Fibroblast of lung (primary cell): ENCODE measurements at places on chromosomes 3 and 15. TPM values are rescaled to one million over a fixed set of nuclear protein-coding genes. Genes with fewer than 3 reads are reported as not detected.
A peak's percentile ranks its signal among the peaks of the same experiment; 100 is the strongest.

- DNase-seq = no peak
These were observed 5.4 kb downstream of the FBXL22 start for GRCh38 chr15:63602595-63602994.

GRCh38 chr3:86801066-86801465, 189.9 kb downstream of the VGLL3 start:
- no peak for DNase-seq

- no peak for DNase-seq
These were observed 253.7 kb upstream of the TGFBR2 start for GRCh38 chr3:30352410-30353318.

- no peak for DNase-seq
These were observed 250.6 kb downstream of the MBNL1 start for GRCh38 chr3:152519376-152519775.

DNA sequence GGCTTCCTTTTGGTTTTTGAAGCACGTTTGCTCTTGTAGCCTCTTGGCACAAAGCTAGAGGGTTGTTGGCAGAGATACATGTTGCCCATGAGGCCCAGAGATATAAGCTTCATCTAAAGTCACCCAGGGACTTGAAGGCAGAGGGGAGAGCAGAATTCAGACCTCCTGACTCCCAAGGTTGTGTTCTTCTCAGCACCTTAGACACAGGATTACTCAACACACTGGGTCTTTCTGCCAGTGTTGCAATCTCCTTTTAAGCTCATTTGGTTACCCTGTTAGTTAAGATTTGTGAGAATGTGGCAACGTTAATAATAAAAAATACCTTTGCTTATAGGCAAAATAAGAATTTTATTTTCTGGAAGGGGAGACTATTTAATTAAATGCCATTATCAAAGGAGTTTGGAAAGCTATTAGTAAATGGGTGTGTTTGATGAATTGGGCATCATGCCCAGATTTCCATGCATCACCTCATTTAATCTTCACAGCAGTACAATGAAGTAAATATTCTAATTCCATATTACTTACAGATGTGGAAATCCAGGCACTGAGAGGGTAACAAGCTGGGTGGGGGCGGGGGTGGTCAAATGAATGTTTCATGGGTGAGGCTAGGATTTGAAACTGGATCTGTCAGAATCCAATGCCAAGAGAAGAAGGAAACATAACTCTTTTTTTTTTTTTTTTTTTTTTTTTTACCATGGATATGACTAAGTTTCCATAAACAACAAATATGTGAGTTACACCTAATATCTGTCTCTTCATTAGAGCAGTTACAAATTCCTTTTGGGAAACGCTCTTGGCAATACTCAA, 183.3 kb downstream of the NR1D2 start:
- peak; percentile 54 for DNase-seq

DNA sequence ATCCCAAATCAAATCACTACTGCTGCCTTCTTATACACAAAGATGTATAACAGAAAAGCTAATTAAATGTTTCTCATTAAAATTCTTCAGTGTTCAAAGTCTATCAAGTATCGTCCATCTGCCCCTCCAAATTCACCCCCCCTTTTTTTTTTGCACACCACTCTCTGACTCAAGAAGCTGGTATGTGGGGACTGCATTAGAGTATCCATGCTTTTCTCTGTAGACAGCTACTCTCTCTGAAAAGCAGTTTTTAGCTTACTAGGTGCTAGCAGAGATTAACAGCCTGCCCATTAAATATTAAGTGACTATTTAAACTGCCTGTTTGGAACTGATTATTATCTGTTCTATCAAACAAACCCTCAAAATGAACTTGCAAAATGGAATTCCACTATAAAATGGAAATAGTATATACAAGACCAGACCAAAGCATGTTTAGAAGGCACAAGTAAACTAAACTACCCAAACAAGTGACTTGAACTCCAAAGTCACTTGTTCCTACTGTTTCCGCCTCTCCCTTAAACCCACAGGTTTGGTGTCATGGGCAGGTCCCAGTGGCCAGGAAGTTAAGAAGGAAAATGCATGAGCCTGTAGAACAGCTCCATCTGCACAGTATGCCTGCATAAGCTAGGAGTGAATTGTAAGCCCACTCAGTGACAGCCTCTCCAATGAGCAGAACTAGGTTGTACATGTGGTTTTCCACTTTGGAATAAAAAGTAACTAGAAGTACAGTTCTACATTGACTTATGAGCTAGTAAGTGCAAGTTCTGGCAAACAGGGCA, 32.5 kb downstream of the GBE1 start:
- DNase-seq = peak; percentile 74

DNA sequence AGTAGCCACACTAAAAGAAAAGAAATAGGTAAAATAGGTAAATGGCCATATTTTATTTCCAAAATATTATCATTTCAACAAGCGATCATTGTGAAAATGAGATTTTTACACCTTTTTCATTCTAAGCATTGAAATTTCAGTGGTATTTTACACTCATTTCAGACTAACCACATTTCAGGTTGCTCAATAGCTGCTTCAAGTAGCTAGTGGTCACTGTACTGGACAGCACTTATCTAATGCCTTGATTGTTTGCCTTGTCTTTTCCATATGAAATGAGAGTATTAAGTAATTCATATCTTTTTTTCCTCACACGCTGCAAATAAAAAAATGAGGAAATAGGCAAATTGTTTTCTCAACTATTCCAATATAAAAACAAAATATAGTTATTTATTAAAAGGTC, 332.8 kb downstream of the NLGN1 start:
- DNase-seq = peak; percentile 59

- peak; percentile 25 for DNase-seq
These were observed 30.9 kb upstream of the C15orf39 start for GRCh38 chr15:75170711-75171341.

DNA sequence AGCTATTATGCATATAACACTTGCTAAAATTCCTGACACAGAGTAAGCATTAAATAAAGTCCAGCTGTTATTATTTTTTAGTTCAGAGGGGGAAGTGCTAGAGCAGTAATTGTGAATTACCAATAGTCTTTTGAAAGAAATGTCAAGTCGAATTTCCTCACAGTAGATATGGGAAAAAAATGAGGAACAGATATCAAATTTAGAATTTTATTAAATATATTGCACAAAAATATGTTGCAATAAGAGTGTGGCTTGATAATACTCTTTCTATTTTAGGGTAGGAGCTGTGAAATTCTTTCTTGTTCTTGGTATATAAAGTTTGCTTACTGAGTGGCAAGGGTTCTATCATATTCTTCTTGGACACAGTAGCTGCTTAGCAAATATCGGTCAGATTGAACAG, 181.3 kb downstream of the NFKBIZ start:
- no peak for DNase-seq

DNA sequence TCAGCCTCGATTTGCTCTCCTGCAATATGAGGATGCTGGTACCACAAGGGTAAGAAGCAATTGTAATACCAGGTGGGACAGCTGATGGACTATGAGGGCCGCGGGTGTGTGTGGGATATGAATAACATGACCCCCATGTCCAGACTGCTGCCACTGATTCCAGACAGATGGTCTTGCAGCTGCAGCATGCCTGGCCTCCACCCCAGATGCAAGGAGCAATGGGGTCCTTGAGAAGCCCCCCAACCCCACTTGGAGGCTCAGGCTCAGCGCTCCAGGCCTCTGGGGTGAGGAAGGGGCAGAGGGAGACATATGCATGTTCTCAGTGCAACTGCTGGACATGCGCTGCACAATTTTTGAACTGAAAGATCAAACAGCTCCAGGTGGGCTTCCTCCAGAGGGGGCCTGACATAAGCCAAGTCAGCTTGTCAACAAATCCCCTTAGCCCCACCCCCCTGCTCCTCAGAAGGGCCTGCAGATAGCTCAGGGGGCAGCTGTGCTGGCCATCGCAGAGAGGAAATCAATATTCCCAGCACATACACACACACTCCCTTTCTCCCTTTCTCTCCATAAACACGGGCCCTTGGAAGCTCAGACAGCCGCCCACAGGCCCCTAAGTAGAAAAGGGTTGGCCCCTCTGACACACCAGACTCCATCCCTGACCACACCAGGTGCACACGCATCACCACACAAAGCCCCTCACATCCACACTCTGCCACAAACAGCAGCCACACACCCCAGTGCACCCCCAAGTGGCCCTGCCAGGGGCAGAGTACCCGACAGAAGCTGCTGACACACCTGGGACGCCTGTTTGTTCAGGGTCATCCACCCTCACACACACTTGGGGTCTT, 107.0 kb downstream of the IQSEC1 start:
- DNase-seq = no peak

GRCh38 chr3:157410945-157411344, 25.7 kb upstream of the PTX3 start:
- DNase-seq = no peak

DNA sequence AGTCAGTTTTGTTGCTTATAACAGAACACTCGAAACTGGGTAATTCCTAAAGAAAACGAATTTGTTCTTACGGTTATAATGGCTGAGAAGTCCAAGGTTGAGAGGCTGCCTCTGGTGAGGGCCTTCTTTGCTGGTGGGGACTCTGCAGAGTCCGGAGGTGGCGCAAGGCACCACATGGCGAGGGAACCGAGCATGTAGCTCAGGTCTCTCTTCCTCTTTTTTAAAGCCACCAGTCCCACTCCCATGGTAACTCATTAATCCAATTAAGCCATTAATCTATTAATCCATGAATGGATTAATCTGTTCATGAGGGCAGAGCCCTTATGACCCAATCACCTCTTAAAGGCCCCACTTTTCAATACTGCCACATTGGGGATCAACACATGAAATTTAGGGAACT, 50.0 kb downstream of the ROPN1B start:
- no peak for DNase-seq

DNA sequence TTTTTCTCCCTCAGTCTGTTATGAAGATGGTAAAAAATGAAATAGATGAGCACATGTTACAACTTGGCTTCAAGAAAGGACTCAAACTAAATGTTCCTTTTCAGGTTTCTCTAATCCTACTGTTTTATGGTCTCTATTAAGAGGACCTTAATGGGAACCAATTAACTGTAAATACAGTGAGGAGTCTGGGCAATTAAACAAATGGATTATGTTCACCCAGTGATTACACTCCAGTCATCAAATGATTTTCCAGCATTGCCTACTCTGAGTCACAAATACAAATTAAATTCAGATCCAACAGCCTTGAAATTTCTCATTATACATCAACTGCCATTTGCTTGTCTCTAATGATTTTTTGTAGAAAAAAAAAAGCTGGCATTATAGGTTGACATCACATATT, 129.2 kb downstream of the NEK10 start:
- no peak for DNase-seq

GRCh38 chr15:36371509-36371908, 207.9 kb upstream of the CDIN1 start:
- DNase-seq = peak; percentile 51

- no peak for DNase-seq
These were observed 4.1 kb downstream of the CEMIP start for GRCh38 chr15:80783260-80783659.

- peak; percentile 73 for DNase-seq
These were observed 58.9 kb downstream of the IMPG2 start for GRCh38 chr3:101261506-101261905.

- DNase-seq = no peak
These were observed 9.7 kb downstream of the WDR5B start for GRCh38 chr3:122406198-122406597.

- no peak for DNase-seq
These were observed 10.8 kb upstream of the SLC24A5 start for GRCh38 chr15:48109856-48110531.

- DNase-seq = peak; percentile 29
These were observed 3.9 kb upstream of the SH3GL3 start for GRCh38 chr15:83443076-83443847.

- DNase-seq = no peak
These were observed 83.3 kb upstream of the SNRK start for GRCh38 chr3:43203022-43203421.

- DNase-seq = no peak
These were observed 233.4 kb upstream of the TBL1XR1 start for GRCh38 chr3:177430653-177431052.

DNA sequence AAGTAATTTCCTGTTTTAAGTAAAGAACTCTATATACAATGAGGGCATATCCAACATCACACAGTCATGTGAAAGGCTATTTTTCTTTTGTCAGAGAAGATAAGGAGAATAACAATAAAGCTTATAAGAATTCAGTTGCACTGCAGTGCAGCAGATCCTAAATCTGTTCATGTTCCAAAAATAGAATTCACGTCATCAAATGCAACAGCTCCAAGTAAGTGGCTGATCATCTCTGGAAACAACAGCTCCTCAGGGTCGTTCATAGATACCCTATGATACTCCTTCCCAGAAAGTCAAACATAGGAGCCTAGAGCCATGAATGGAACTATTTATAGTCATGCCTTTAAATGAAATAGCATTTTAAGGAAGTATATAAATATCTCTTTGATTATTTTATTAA, 100.2 kb downstream of the FMN1 start:
- peak; percentile 60 for DNase-seq

- DNase-seq = no peak
These were observed 75.2 kb upstream of the GRM7 start for GRCh38 chr3:6785726-6786125.

GRCh38 chr3:177598097-177598833, 401.0 kb upstream of the TBL1XR1 start:
- peak; percentile 76 for DNase-seq

DNA sequence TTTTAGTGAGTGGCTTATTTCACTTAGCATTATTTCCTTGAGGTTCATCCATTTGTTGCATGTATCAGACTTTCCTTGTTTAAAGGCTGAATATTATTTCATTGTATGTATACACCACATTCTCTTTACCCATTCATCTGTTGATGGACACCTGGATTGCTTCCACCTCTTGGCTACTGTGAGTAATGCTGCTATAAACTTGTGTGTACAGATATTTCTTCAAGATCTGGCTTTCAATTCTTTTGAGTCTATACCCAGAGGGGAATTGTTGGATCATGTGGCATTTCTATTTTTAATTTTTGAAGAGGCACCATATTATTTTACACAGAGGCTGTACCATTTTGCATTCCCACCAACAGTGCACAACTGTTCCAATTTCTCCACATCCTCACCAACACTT, 313.5 kb downstream of the RPLP1 start:
- DNase-seq = no peak

GRCh38 chr3:159150180-159150579, 348.3 kb downstream of the MFSD1 start:
- no peak for DNase-seq

GRCh38 chr3:4340411-4341335, 37.5 kb downstream of the SETMAR start:
- peak; percentile 29 for DNase-seq

DNA sequence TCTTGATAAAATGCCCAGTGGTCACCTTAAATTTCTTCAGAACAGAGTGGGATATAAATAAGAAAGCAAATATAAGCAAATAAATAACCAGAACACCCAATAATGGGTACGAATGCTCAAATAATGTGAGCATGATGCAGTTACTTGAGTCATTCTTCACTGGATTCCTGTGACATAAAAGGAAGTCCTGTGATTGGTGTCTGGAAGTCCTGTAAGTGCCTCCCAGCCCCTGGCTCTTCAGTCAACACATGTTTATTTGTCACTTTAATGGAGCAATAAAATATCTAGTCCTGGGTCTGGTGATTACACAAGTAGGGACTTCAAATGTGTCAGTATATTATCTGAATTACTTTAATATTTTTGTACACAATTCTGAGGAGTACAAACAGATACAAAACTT, 30.4 kb downstream of the TMEM212 start:
- DNase-seq = peak; percentile 78

The DAZL gene
- total RNA-seq = not detected in 2 replicates

The UBXN7 gene
- total RNA-seq = 21.1 and 28.1 TPM in 2 replicates

The HRH1 gene
- 30.6 and 32.6 TPM in 2 replicates for total RNA-seq

The AP4E1 gene
- 14.4 and 19.7 TPM in 2 replicates for total RNA-seq

The SAMD7 gene
- not detected in 2 replicates for total RNA-seq

The NEO1 gene
- total RNA-seq = 19.3 and 31.6 TPM in 2 replicates

The TLR9 gene
- total RNA-seq = under 0.01 TPM in 1 of 2 replicates, not detected in the other

The PLA2G4F gene
- not detected in 2 replicates for total RNA-seq

The HAPLN3 gene
- total RNA-seq = 2.8 and 3.1 TPM in 2 replicates

The SCAMP5 gene
- 0.50 and 1.5 TPM in 2 replicates for total RNA-seq

The NANOGP8 gene
- total RNA-seq = not detected in 2 replicates
